Neural crest cell (in vitro differentiated cells): ENCODE measurements at places on chromosomes 2 and 18. TPM values are rescaled to one million over a fixed set of nuclear protein-coding genes. Genes with fewer than 3 reads are reported as not detected.

DNA sequence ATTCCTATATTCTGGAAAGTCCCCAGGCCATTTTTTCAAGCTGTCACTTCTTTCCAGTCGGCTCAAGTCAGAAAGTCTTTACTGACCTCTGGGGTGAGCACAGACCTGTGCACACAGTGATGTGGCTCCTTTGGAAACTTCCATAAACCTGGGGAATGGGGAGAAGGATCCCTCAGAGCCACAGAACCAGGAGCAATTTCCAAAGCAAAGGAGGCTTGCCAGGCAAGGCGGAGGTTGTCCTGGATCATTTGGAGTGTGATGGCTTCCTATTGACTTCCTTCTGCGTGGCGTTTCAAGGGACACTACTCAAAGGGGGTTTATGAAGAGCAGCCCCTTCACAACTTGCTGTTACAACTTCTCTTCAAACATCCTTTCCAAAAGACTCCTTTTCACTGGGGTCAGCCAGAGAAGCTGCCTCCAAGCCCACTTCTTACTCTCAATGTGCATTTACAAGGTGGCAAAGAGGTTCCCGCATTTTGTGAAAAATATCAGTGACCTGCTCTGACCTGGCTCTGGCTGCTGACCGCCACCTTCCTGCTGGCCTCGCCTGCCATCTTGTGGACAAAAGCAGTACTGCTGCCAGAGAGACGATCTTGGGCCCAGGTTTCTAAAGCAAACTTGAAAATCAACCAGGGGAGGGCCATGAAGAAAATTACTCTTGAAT, 18.2 kb upstream of the TMEM247 start:
- peaks cover 2% of the 10 kb centered on the region for H3K27me3 ChIP-seq
- no peaks in the 10 kb centered on the region for H3K36me3 ChIP-seq
- H3K27ac ChIP-seq: no peak overlapping the region
- H3K4me3 ChIP-seq: no peak overlapping the region
- peak; percentile 92 for DNase-seq

DNA sequence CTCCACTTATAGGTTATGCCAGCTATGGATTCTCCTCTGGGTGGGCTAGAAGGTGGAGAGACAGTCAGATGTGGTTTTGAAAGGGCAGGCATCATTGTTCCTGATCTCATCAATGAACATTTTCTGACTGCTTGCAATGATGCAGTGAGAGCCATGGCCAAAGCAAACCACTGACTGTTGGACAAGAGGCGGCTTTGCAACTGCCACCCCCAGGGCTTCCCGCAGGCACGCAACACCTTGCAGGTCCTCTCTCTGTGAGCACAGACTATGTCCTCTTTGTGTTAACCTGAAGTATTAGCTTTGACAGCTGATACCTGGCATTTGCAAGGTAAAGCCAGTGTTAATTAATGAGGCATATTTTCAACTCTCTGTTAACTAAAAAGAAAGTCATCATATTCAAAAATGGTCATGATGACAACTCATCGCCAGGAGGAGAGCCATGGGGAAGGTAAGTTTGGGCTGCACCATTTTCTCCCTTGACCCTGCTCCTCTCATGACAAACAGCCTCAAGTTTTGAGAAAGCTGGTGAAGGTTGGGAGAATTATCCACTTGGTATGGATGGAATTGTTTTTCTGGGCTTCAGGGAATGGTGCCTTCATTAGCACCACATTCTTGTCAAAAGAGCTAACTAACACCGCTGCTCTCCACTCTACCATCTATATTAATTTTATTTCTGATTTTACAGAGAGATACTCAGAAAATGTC, 14.9 kb upstream of the FAM124B start:
- H3K4me1 ChIP-seq: peaks cover 4% of the 10 kb centered on the region
- H3K27me3 ChIP-seq: no peaks in the 10 kb centered on the region
- no peak overlapping the region for H3K27ac ChIP-seq
- peaks cover 2% of the 10 kb centered on the region for H3K36me3 ChIP-seq
- DNase-seq: no peak

- no peaks in the 10 kb centered on the region for H3K27me3 ChIP-seq
- no peaks in the 10 kb centered on the region for H3K36me3 ChIP-seq
- peak overlapping the region; percentile 93 for H3K27ac ChIP-seq
These were observed 1.5 kb downstream of the ACSL3 start for GRCh38 chr2:222862106-222862908.

GRCh38 chr2:173043897-173044519, 31.6 kb upstream of the MAP3K20 start:
- DNase-seq: no peak
- H3K27me3 ChIP-seq: no peaks in the 10 kb centered on the region
- H3K27ac ChIP-seq: no peak overlapping the region
- peaks cover 7% of the 10 kb centered on the region for H3K4me1 ChIP-seq
- H3K36me3 ChIP-seq: no peaks in the 10 kb centered on the region

DNA sequence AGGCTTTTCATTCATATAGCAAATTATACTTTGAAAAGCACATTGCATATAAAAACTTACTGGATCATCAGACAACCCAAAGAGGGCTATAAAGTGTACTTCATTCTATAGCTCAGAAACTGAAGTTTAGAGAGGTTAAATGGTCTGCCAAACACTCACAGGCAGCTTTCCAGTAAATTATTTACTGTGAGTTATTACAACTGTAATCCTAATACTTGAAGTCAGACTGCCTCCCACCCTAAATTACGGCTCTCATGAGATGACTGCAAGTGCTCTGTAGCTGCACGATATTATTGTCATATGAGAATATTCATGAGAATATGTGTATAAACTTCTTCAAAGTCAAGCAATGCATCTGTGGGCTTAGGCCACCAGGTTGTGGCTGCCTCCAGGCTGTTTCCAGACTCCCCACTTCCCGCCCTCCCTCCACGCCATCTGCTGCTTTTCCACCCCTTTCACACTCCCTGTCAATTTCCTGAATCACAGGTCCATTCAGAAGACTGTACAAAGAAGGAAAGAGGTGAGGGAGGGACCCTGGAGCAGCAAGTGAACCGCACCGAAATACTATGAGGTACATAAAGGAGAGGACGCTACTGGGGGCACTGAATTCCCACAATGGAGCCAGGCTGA, 111.1 kb upstream of the SPOPL start:
- H3K27me3 ChIP-seq: peaks cover 2% of the 10 kb centered on the region
- H3K27ac ChIP-seq: peak overlapping the region; percentile 75
- H3K4me3 ChIP-seq: no peak overlapping the region
- peaks cover 5% of the 10 kb centered on the region for H3K4me1 ChIP-seq

DNA sequence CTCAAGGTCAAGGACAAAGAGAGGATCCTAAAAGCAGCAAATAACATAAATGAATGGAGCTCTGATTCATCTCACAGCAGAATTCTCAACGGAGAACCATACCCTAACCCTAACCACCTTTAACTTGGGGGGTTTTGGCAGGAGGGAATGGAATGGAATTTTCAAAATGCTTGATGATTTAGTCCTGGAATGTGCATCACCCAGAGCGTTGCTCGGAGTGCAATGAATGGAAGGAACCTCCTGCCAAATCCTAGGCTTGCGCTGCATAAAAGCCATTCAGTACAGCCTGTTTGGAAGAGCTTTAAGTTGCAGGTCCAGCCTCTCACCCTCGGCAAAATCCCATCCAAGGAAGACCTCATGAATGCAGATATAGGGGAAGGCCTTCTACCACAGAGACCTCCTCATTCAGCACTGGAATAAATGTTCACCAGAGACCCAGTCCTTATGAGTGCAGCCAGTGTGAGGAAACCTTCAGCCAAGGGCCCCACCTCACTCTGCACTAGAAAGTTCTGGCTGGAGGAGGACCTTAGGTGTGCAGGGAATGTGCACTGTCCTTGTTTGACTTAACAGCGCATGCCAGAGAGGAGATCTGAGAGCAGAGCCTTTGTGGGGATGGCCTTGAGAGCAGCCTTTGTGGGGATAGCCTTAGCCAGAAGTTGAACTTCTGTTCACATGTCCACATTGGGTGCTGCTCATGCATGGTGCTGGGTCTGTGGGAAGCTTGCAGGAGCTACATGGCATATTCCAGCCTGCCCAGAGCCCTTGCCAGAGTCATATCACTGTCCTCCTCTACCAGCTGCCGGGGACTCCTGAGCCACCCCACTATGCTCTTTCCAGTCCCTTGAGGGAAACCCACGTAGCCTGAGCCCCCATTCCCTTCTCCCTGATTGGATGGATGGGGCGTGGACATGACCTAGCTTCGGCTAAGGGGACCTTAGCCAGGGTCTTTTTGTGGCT, 30.5 kb downstream of the ASB1 start:
- no peaks in the 10 kb centered on the region for H3K27me3 ChIP-seq
- no peak overlapping the region for H3K27ac ChIP-seq
- DNase-seq: no peak
- H3K4me3 ChIP-seq: no peak overlapping the region
- H3K36me3 ChIP-seq: peaks cover 9% of the 10 kb centered on the region

DNA sequence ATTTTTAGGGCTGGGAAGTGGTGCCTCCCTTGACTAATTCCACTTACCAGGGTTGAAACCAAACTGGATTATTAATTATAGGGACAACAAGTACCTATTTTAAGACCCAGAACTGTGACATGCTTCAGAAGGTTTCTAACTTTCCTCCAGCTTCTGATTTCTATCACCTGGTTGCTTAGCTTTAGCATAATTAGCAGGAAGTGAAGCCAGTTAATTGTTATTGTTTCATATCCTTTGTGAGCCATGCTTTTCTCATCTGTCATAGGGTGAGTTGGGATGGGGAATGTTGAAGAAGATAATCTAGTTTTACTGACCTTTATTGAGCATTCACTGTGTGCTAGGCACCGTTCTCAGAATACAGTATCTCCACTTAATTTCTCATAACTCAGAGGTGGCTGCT, 3.2 kb downstream of the YPEL5 start:
- H3K36me3 ChIP-seq: no peaks in the 10 kb centered on the region
- no peak for DNase-seq
- H3K4me3 ChIP-seq: peak overlapping the region; percentile 56
- no peak overlapping the region for H3K27ac ChIP-seq
- H3K27me3 ChIP-seq: peaks cover 13% of the 10 kb centered on the region

- no peak overlapping the region for H3K27ac ChIP-seq
- H3K27me3 ChIP-seq: no peaks in the 10 kb centered on the region
- H3K4me3 ChIP-seq: no peak overlapping the region
- no peaks in the 10 kb centered on the region for H3K4me1 ChIP-seq
These were observed 1.3 kb downstream of the NT5C1B start for GRCh38 chr2:18588049-18588448.

- H3K4me1 ChIP-seq: no peaks in the 10 kb centered on the region
- H3K27ac ChIP-seq: no peak overlapping the region
- peaks cover 16% of the 10 kb centered on the region for H3K36me3 ChIP-seq
- no peak for DNase-seq
- no peaks in the 10 kb centered on the region for H3K27me3 ChIP-seq
- H3K4me3 ChIP-seq: no peak overlapping the region
These were observed 59.0 kb downstream of the PRPF40A start for GRCh38 chr2:152658221-152658620.

SOX11 gene
- total RNA-seq: 197 and 201 TPM in 2 replicates
